ENCODE measurements at places on chromosomes 7 and 10. TPM values are rescaled to one million over a fixed set of nuclear protein-coding genes. Genes with fewer than 3 reads are reported as not detected.

Gene REEP3
- 38.9 TPM for total RNA-seq

Gene MACC1
- total RNA-seq: under 0.01 TPM

Gene LRRC17
- 76.1 TPM for total RNA-seq

Gene CH25H
- 1.6 TPM for total RNA-seq

Gene CCDC172
- total RNA-seq: not detected

Gene C10orf90
- not detected for total RNA-seq

Gene ZNF727
- not detected for total RNA-seq

Gene COBL
- total RNA-seq: not detected

Gene SMKR1
- total RNA-seq: not detected

Gene SEM1
- total RNA-seq: 160 TPM

Gene GGCT
- 28.1 TPM for total RNA-seq

Gene BLNK
- total RNA-seq: not detected

Gene SH2D4B
- not detected for total RNA-seq

Gene PIP
- total RNA-seq: not detected

Gene RTKN2
- not detected for total RNA-seq

Gene MYPN
- not detected for total RNA-seq

Gene TRPV5
- not detected for total RNA-seq

Gene DNAH11
- total RNA-seq: not detected

Gene NKX2-3
- total RNA-seq: not detected

Gene GPR15LG
- not detected for total RNA-seq

Gene AKR1C2
- total RNA-seq: 16.4 TPM

Gene FEZF1
- total RNA-seq: not detected

Gene TFR2
- not detected for total RNA-seq

Gene ARHGAP22
- total RNA-seq: 6.0 TPM

Gene SFRP4
- total RNA-seq: 2.6 TPM

Gene TAS2R3
- total RNA-seq: 0.17 TPM

Gene PCLO
- total RNA-seq: 0.12 TPM

Gene FBXL13
- total RNA-seq: 0.93 TPM

Gene CALD1
- 272 TPM for total RNA-seq

Gene NME8
- total RNA-seq: not detected

Gene CDHR1
- total RNA-seq: 0.26 TPM

Gene OPN1SW
- not detected for total RNA-seq

Gene FANK1
- total RNA-seq: 4.3 TPM

Gene ASB10
- not detected for total RNA-seq

Gene TBXAS1
- 4.9 TPM for total RNA-seq

Gene RELN
- under 0.01 TPM for total RNA-seq

Gene PDE6C
- total RNA-seq: not detected

Gene CPED1
- total RNA-seq: 6.1 TPM

Gene AKR1E2
- total RNA-seq: 2.9 TPM

Gene ADRA2A
- total RNA-seq: under 0.01 TPM

Gene EGR2
- total RNA-seq: 5.1 TPM

Gene TACC2
- total RNA-seq: 8.4 TPM

Gene RINT1
- 16.2 TPM for total RNA-seq

Gene NEBL
- 14.7 TPM for total RNA-seq

Gene ATP5MK
- 255 TPM for total RNA-seq

Gene CAMK2B
- total RNA-seq: 0.58 TPM

Gene TLX1
- not detected for total RNA-seq

Gene GHITM
- total RNA-seq: 124 TPM

Gene OR9A2
- total RNA-seq: not detected

Gene AP5Z1
- total RNA-seq: 38.0 TPM

All from pericardium fibroblast (primary cell).